ENCODE measurements at places on chromosomes 16 and 17. TPM values are rescaled to one million over a fixed set of nuclear protein-coding genes. Genes with fewer than 3 reads are reported as not detected.
A peak's percentile ranks its signal among the peaks of the same experiment; 100 is the strongest.

DNA sequence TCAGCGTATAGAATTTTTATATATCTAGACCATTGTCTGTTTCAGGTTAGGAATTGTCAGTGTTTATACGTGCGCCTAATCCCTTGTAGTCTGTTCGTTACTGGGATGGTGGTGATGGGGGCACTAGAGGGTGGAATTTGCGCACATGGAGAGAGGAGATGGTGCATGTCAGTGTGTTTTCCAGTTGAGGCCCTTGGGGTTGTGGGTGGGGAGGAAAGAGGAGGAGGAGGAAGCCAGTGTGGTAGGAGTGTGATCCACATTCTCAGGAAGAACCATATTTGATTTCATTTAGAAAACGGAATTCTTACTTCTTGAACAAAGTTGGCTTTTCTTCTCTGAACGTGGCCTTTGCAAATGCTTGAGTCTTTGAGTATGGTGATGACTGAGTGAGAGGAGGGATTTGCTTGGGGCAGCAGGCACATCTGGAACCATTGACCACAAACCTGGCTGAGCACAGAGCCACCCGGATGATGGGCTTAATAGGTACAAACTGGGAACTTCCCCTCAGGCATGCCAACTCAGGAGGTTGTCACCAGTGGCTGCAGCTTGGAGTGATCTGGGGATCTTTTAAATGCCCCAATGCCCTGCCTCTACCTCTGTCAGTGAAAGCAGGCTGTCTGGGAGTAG is 98.9 kb downstream of the PRKCB start:
- no peak for DNase-seq

DNA sequence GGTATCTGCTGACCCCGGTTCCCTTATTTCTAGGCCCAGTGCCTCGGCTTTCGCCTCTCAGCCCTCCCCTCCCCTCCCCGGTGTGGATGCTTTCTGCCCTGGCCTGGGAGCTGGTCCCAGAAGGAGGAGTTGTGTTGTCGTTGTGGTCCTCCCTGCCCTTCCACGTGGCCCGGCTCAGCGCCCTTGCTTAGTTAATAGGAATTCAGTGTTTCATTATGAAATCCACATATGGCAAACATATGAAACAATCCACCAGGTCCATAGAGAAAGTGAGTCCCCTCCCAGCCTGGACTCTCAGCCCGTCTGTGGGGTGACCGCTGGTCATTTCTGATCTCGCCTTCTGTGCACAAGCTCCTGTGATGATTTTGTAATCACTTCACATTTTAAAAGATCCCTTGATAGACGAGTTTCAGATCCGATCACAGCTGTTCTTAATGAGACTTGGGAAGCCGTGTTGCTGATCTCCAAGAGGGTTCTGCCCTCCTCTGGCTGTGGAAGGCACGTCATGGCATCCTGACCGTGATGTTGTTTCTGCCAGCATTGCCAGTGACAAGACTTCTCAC is 112.1 kb downstream of the BANP start:
- DNase-seq: peak; percentile 67

DNA sequence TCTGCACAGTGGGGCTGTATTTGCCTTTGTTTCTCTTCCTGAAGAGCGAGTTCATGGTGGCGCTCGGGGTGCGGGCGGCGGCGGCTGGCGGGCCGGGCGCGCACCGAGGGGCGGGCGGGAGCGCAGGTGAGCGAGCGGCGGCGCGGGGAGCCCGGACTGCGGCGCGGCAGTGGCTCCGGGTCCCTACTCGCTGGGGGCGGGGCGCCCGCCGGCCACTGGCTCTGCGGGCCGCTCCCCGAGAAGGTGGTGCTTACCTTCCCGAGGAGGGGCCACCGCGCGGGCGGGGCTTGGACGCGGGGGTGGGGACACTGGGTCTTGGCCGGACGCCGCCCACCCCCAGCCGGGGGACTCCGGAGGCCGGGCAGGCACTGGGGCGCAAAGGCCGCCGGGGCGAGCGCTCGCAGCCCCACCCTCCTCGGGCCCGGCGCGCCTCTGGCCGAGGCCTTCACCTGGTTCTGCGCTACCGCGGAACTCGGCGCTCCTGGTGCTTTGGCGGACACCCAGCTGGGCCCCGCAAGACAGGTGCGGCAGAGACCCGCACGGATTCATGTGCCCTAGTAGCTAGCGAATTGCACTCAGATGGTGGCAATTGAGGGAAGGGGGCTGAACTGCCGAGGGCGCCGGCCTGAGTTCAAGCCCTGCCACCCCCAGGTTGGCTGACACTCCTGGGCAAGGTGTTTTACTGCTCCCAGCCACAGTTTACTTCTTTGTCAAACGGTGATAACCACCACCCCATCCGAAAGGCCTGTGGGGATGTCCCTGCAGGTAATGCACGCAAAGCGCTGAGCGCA is at the start of gene PPL:
Gene PPL, minus strand, starts transcription at position 158 of the 791 bp plus-strand sequence. Its CDS starts 103 bp downstream, at position 55.
- DNase-seq: peak; percentile 61

DNA sequence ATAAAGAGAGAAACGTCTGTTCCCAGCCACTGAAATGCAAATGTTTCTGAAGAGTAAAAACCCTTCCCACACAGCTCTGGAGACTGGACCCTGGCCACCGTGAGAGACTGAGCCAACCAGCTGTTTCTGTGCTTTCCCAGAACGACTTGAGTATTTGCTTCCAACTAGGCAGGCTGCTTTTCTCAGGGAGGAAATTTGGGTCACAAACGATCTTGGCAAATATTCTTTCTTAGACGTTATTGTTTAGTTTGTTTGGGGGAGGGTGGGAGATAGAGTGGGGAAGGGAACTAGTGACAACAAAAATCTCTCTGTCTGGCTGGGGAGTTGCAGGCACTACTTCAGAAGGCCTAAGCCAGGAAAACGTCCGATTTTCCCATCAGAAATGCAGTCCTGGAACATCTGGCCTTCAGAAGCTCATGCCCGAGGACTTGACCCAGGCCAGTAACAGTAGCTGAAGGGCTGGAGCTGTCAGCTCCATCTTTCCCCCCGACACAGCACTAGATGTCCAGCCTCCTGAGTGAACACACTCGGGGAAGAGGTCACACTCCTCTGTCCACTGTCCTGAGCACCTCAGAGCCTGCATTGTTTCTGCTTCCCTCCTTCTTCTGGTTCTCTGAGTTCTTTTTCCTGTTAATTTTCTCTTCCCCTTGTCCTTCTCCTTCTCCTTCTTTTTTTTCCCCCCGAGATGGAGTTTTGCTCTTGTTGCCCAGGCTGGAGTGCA is 4.0 kb downstream of the CCDC92B start:
- no peak for DNase-seq

DNA sequence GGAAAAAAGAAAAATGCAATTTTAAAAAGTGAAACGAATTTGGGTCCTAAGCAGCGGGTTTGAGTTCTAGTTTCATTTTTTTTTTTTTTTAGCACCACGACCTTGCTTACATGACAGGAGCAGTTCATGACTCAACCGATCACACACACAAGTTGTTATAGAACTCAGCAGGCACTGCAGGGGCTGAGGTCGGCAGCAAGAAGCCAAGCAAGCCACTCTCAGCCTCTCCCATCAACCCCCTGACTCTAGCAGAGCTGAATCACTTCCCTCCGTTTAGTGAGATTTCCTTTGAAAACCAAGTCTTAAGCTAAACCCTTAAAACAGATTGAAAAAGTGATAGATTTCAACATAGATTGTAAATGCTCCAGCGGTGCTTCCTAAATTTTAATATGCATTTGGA is 520.8 kb downstream of the HAPSTR1 start:
- no peak for DNase-seq

DNA sequence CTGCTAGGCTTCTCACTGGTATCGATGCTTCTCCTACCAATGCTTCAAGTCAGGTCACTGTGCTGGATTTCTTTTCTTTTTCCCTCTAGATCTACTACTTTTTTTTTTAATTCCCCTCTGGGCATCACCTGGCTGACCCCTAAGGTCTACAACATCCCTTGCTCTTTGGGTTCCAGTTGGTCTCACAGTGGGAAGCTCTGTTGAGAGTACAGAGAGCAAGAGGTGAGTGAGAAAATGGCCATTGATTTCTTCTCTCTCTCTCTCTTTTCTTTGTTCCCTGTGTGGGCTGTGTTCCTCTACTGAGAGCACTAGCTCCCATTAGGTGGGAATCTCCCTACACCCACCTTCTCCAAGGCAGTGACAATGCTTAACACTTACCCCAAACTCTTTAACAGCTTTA is 413.4 kb downstream of the KCNJ2 start:
- DNase-seq: no peak

DNA sequence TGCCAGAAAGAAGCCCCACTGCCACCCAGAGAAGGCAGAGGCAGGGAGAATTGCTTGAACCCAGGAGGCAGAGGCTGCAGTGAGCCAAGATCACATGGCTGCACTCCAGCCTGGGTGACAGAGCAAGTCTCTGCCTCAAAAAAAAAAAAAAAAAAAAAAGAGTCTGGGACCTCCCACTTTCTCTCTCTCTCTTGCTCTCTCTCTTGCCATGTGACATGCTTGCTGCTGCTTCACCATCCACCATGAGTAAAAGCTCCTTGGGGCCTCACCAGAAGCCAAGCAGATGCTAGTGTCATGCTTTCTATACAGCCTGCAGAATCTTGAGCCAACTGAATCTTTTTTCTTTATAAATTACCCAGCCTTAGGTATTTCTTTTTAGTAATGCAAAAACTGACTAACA is 21.5 kb upstream of the SRSF1 start:
- DNase-seq: no peak

- DNase-seq: no peak
Observed at GRCh38 chr16:12436201-12436657, 367.5 kb downstream of the CPPED1 start.

GRCh38 chr17:20154286-20155000 is 145.3 kb downstream of the SPECC1 start:
- DNase-seq: no peak

GRCh38 chr16:872436-873242 is 72.1 kb upstream of the GNG13 start:
- DNase-seq: no peak

DNA sequence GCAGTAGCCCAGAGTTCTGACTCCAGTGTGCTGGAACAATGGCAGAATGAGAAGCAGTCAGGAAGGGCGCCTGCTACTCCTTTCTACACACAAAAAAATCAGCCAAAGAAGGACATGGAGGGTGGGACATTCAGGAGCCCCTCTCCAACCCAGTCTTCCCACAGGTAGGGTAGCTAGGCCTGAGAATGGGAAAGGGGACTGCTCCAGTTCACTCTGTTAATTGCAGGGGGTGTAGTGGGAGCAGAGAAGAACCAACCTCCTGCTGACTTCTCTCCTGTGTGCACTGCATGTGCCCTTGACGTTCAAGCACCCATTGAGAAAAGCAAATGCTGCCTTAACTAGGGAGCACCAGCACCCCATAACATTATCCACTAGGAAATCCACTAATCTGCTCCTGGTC is 119.1 kb upstream of the IRX6 start:
- no peak for DNase-seq

- no peak for DNase-seq
Observed at GRCh38 chr16:50666658-50667496, 14.2 kb downstream of the SNX20 start.

DNA sequence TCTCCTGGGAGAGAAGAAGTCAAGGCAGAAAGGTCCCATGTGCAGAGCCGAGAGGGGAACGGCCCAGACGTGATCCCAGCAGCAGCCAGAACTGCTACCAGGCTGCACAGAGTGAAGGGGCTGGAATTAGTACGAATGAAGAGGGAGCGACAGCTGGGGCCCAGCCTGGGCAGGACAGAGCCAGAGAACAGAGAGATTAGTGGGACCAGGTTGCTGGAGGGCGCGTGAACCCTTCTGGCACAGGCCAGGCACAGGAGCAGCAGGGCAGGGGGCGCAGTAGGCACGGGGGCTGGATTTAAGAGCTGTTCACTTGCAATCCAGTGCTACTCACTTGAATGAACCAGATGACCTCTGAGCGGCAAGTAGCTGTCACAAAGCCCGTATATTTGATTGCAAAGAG is 66.9 kb downstream of the PLXDC1 start:
- DNase-seq: no peak

DNA sequence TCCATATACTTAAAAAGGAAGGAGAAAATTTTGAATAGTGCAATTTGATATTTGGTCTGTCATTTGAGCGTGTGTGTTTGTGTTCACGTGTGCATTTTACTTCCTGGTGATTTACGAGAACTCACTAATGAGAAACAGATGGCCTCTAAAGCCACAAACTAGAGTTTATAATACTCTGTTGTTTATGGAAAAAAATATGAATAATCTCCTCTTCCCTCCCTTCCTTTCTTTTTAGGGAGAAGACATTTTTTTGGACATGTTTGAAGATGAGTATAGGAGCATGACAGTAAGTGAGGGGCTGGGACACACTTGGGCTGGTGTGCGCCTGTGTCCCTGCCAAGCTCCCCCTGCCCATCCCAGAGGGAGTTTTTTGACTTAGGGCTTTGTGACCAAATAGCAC is 102.7 kb downstream of the CLEC16A start:
- DNase-seq: no peak

DNA sequence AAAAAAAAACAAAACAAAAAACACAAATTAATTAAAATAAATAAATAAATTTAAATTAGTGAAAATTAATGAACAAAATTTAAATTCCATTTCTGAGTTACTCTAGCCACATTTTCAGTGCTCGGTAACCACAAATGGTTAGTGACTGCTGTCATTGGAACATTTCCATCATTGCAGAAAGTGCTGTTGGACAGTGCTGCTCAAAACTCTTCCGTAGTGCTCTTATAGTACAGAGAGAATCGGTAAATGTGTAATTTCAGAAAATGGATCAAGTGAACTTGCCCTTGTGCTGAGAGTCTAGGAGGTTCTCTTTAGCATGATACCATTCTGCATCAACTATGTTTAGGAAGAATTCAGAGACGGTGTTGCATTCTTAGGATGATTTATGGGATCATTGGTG is 23.7 kb downstream of the ZNRF1 start:
- no peak for DNase-seq

GRCh38 chr17:62757500-62757951 is 50.6 kb downstream of the MARCHF10 start:
- DNase-seq: no peak

- no peak for DNase-seq
Observed at GRCh38 chr17:38875477-38876075, 5.7 kb downstream of the LASP1 start.

GRCh38 chr17:27384261-27384701 is 72.0 kb upstream of the KSR1 start:
- peak; percentile 62 for DNase-seq

DNA sequence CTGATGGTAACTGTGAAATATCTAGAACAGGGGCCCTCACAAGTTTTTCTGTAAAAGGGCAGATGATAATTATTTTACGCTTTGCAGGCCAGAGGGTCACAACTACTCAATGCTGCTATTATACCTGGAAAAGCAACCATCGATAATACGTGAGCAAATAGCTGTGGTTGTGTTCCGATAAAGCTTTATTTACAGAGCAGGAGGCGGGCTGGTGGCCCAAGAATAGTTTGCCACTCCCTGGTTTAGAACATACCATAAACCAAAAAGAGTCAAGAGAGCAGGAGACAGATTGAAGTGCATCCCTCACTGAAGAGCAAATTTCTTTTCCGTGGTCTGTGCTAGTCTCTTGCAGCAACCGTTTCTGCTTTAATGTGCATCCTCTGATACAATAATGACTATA is 77.9 kb upstream of the DYNLRB2 start:
- DNase-seq: no peak

DNA sequence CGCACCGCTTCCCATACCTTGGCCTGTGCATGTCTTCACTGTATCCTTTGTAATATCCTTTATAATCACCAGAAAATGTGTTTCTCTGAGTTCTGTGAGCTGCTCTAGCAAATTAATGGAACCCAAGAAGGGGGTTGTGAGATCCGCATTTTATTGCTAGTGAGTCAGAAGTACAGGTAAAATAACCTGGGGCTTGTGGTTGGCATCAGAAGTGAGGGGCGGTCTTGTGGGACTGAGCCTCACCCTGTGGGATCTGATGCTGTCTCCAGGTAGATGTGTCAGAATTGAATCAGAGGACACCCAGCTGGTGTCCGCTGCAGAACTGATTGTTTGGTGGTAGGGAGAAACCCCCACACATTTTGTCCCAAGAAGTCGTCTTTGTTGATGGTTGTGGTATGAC is 382.4 kb downstream of the SNX29 start:
- DNase-seq: no peak

HID1 gene
- 35.6 TPM for total RNA-seq

MEAK7 gene
- total RNA-seq: 26.1 TPM

ATP1B2 gene
- total RNA-seq: 20.7 TPM

All from uterus (tissue), 4 donors.